NCI-H510A treated with DMSO at 0.1 percent for 48 hours (cell line): ENCODE measurements at places on chromosomes 13 and 19.

- DNase-seq: no peak
Observed at GRCh38 chr13:86882107-86882506, 789.1 kb upstream of the SLITRK5 start.

DNA sequence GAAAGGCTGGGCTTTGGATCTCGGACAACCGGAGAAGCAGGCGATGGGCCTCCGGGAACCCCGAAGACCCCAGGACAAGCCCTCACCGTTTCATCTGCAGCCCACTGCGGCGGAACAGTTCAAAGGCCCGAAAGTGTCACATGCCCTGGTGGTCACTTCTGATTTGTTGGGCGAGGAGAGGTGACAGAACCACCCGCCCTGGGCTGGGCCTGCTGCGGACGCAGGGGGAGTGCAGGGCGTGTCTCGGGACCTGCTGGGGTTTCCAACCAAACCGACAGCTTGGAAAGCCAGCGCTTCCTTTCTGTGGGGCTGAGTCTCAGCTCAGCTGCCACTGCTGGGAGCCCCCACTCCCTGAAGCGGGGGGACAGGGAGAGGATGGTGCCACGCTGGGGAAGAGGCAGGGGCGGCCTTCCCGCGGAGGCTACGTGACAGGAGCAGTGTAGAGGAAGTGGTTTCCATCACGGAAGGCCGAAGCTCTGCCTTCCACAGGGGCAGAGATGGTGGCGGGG, 22.8 kb upstream of the ZBTB7A start:
- DNase-seq: no peak

- DNase-seq: no peak
Observed at GRCh38 chr13:30924721-30925120, 7.7 kb upstream of the TEX26 start.

GRCh38 chr19:30171795-30172612, 200.2 kb upstream of the ZNF536 start:
- DNase-seq: no peak

- DNase-seq: no peak
Observed at GRCh38 chr13:24022568-24022967, 125.3 kb upstream of the C1QTNF9B start.

DNA sequence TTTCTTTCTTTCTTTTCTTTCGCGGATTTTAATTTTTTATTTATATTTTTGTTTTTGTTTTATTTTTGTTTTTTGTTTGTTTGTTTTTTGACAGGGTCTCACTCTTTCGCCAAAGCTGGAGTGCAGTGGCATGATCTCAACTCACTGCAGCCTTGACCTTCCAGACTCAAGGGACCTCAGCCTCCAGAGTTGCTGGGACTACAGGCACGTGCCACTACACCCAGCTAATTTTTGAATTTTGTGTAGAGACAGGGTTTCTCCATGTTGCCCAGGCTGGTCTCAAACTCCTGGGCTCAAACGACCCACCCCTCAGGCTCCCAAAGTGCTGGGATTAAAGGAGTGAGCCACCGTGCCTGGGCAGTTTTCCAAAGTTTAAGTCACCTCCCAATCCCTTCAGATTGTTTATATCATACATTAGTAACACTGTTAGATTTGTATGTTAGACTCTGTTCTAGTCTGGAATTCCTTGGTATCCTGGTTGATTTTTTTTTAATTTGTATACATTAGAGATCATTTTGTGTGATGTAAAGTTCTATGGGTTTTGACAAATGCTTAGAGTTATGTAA, 597.3 kb downstream of the DCT start:
- no peak for DNase-seq
